ENCODE measurements at places on chromosomes 6 and 20. TPM values are rescaled to one million over a fixed set of nuclear protein-coding genes. Genes with fewer than 3 reads are reported as not detected.

GMPR gene
- 4.7 TPM for total RNA-seq

FAM217A gene
- not detected for total RNA-seq

WDR46 gene
- 99.7 TPM for total RNA-seq

FABP7 gene
- total RNA-seq = not detected

GABRR1 gene
- total RNA-seq = not detected

GRCh38 chr6:120764312-120764711, 570.0 kb downstream of the TBC1D32 start:
- DNase-seq = no peak

GRCh38 chr6:159988983-159989454, 20.1 kb downstream of the IGF2R start:
- peak; percentile 55 for DNase-seq

DNA sequence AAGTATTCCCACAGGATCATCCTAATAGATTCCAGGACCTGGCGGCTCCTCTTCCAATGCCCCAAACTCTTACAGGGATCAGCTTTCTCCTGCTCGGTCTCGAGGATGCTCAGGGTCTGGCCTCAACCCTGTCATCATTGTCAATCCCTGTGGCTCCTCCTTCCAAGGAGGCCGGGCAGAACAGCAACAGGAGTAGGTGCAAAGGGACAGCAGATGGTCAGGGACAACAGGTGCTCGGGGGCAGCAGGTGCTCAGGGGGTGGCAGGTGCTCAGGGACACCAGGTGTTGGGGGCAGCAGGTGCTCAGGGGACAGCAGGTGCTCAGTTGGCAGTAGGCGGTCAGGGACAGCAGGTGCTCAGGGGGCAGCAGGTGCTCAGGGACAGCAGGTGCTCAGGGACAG, 84.8 kb downstream of the TTLL2 start:
- no peak for DNase-seq

DNA sequence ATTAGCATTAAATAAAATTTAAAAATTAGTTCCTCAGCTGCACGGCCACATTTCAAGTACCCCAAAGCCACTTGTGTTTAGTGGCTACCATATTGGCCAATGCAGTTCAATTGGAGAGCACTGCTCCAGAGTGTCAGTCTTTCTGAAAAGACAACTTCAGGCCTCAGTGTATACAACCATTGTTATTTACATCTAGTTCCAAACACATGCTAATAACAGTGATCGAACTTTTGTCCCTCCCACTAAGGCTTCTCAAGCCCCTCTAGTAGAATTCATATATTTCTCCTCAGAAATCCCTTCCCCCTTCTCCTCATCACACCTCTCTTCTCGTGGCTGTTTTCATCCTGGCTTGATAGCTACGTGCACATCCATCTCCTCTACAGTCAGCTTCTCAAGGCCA, 32.9 kb downstream of the HIVEP2 start:
- DNase-seq = no peak

DNA sequence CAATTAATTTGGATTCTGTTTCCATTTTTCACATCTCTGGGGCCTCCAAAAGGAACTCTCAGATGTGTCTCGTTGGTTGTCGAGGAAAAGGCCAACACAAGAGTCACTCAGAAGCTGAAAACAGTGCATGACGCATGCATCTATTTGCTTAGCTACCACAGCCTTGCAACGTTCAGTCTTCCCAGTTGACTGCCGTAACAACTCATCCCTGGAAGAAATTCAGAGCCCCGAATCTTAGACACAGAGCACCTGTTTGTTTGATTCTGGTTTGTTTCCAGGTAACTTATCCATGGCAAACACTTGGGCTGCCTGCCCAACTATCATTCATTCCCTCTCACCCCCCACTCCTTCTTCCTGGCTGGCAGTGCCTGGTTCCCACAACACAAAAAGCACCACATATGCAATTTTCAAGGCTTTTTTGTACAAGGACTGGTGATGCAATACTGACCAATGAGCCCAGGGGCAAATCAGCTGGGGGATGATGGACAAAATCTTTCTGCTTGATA, 60.5 kb downstream of the ZMYND8 start:
- DNase-seq = no peak

DNA sequence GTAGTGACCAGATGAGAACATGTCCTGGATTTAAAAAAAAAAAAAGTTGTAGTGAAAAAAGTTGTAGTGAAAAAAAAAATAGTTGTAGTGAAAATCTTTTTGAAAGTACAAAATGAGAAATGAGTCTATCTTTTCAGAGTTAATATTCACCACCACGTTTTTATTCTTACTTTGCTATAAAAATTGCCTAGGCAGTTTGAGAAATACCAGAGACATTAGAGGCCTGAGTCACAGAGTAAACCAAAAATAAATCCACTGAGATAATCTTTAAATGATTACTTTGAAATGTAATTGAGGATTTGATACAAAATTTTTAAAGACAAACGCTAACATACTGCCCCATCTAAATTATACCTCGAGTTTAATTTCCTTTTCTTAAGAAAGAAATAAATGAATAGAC, 101.2 kb upstream of the TIAM2 start:
- DNase-seq = peak; percentile 64

DNA sequence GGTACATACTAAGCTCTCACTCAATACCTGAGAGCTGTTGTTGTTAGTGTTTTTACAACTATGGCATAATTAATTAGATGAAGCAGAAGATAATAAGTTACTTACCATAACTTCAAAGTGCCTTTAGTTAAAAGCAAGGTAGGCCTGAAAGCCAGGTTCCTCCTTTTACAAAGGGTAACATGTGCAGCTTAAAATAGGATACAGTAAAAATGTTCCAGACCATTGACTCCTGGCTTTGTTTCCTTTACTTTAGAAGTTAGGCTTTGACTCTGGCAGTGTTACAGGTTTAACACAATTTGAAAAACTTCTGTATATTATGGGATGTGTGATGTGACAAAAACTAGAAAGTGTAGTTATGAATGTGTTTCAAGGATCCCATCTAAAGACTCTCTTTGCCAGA, 522.5 kb downstream of the EPM2A start:
- DNase-seq = no peak

GRCh38 chr6:9646342-9647070, 768.4 kb downstream of the TFAP2A start:
- peak; percentile 46 for DNase-seq

GRCh38 chr6:140078561-140079125, 704.2 kb upstream of the CITED2 start:
- peak; percentile 92 for DNase-seq

DNA sequence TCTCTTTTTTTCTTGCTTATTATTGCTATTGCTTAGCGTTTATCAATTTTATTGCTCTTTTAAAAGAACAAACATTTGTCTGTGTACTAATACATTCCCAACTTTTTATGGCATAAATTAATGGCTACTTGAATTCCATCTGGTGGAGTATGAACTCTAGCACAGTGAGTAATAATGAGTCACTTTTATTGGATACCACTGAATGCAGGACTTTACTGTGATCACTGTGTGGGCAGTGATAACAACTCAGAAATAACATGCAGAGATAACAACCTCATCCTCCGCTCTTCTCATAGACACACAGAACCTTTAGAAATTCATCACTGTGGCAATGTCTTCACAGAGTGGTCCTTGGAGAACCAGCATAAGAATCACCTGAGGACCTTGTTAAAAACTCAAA, 174.9 kb upstream of the PRND start:
- DNase-seq = peak; percentile 94

DNA sequence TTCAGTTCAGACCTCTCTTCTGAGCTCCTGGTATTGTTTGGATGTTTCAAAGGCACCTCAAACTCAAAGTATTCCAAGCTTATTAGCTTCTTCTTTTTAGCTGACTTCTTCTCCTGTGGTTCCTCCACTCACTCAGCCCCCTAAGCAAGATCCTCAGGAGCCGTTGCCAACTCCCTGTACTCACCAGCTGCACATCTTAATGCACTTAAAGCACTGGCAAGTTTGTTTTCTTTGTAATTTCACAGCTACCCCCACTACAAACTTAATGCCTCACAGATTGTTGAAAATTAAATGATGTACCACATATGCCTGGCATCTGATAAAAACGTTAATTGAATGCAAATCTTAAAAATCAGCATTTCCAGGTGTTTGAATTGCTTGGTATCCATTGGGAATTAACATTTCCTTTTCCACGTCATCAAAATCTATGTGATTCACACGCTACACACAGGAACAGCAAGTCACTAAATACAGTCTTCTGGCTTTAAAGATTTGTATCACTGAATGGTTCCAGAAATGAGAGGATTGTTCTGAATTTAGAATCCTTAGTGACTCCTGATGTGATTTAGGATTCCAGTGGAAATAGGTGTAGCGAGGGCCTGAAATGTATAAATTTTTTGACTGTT, 24.5 kb downstream of the CALHM6 start:
- no peak for DNase-seq

DNA sequence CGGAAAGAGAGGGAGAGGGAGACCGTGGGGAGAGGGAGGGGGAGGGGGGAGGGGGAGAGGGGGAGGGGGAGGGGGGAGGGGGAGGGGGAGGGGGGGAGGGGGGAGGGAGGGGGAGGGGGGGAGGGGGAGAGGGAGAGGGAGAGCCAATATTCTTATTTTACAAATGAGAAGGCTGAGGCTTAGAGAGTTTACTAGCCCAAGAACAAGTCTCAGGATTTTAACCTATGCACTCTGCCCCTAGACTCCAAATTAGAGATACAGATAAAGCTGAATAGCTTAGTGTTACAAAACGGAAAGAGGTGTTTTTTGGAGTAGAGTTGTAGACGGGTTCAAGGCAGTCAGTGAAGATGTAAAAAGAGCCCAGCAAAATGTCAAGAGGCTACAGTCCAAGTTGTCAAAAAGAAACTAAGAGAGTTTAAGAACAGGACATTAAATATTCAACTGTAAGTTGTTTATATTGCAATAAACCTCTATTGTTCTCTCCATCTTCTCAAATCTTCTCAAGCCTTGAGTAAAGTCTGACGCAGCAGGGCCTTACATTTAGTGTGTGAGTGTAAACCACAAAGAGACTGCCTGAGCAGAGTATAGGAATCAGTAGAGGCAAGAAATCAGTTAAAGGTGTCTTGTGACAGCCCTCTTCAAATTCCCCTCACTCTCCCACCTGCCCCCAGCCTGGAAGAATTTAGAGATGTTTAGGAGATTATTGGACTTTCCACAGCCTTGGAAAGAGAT, 34.9 kb upstream of the AKIRIN2 start:
- DNase-seq = no peak

DNA sequence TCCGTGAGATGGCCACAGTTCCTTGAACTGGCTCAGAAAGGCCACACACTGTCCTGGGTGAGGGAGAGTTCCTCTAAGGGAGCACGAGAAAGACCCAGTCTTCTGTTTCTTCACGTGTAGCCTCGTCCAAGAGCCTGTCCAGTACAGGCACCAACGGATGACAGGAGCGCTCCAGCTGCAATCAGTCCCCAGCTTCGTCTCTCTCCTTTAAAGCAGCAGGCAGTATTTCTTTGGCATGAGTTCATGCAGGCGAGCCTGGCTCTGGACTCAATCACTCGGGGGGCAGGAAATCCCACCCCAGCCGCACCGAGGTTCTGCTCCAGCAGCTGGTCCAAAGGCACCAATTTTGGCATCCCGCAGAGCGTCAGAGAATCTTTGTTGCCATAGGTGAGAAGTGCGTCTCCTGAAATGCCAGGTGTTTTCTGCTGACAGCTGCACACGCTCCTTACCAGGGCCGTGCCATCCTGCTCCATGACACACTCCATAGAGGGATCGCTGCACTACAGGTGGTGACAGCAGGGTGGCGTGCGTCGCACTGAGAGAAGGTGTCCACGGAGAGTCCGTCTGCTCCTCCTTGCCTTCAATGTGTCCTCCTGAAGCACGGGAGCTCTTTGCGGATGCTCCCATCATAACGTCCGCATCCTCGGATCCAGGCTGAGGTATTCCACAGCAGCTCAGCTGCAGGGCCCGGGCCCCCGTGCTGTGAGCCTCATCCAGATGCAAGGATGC, 59.6 kb upstream of the AFDN start:
- DNase-seq = no peak

DNA sequence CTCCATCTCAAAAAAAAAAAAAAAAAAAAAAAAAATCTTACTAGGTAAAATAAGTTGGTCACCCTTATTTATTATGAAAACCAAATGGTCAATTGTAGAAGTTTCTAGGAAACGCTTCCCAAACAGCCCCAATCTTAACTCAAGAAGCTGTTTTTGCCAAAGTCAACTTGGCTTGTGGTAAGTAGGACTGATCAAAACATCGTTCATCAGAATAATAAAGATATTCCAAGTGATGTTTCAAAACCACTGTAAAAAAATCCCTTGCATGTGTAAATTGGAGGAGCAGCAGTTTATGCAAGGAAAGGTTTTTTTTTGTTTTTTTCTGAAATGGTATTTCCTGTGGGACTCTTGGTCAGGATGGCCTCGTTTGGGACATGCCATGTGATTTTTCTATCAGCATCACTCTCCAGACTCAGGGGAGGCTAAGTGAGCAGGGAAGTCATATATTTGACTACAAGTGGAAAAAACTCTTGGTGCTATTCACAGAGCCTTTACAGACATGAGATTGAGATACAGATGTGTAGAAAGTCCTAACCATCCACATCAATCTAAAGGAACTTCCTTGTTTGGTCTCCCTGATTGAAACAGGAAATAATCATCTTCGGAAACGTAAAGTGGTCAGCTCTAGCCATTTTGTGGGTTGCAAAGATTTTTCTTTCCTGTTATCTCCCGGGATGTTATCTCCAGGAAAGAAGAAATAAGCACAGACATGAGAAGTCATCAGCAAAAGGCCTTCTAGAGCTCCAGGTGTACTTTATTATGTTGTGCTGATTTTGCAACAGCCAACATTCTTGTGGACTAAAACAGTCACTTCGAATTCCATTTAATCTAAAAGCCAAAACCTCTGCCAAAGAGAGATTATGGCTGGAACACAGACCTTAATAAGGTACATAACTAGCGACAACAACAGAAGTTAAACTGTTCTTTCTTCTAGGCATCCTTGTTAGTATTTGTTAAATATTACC, 177.8 kb downstream of the EDN1 start:
- DNase-seq = peak; percentile 59

DNA sequence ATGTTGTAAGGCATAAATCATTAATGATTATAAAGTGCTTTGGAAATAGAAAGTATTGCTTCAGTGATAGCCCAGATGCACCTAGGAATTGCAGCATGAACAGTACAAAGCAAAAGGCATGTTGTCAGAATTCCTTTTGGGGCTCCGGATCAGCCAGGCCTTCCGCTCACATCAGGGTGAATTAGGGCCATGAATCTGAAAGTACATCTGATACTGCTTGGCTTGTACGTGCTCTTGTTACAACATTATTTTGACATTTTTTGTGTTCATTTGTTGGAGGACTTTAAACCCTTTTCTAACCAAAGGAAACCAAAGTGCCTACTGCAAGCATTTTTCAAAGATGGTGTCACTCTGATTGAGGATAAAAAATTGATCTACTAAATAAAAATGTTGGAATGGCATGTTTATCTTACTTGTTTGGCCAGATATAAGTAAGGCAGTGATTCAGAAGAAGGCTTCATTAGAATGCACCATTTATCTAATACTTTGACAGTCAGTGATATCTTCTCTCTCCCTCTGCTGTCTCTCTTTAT, 1005.6 kb upstream of the FLRT3 start:
- no peak for DNase-seq

DNA sequence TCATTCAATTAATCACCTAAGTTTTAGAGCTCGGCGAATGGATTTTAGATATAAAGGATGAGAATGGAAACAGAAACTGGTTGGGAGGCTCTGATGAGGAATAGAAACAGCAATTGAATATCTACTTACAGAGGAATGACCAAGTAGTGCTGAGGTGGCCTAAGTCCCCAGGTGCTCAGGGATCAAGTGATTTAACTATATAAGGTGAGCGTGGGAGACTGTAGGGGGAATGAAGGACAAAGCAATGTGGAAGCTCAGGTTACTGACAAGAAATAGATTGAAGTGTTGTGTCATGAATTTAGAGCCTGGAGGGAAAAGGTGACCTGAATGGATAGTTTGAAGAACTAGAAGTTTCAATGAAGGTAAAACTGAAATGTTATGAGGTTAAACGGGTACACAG, 495.4 kb upstream of the SOX4 start:
- DNase-seq = no peak

GRCh38 chr6:23334360-23334759, 765.0 kb downstream of the HDGFL1 start:
- no peak for DNase-seq
